Small intestine (tissue), 16 donors: ENCODE measurements at places on chromosomes 5 and 9. TPM values are rescaled to one million over a fixed set of nuclear protein-coding genes. Genes with fewer than 3 reads are reported as not detected.

BSPRY gene
- polyA plus RNA-seq, result 14.9 TPM

MSX2 gene
- not detected for polyA plus RNA-seq

HRH2 gene
- 6.5 TPM for polyA plus RNA-seq

DNA sequence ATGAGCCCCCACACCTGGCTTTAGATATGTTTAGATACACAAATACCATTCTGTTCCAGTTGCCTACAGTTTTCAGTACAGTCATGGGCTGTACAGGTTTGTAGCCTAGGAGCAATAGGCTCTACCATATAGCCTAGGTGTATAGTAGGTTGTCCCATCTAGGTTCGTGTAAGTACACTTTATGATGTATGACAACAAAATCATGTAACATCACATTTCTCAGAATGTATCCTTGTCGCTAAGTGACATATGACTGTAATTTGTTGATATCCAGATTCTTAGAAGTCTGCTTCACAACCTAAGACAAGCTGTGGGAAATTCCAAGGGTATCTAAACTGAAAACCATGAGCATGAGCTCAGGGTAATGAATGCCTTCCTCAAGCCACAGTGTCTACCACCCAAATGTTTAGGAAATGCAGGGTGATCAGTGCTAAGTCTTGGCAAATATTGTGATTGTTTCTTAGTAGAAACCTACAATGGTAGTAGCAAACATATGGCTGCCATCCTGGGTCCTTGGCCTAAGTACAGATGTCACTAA lies 8.4 kb downstream of the ECM2 start:
- DNase-seq, result no peak

- no peak for DNase-seq
Measured at GRCh38 chr5:1268056-1268455, 26.8 kb downstream of the TERT start.

DNA sequence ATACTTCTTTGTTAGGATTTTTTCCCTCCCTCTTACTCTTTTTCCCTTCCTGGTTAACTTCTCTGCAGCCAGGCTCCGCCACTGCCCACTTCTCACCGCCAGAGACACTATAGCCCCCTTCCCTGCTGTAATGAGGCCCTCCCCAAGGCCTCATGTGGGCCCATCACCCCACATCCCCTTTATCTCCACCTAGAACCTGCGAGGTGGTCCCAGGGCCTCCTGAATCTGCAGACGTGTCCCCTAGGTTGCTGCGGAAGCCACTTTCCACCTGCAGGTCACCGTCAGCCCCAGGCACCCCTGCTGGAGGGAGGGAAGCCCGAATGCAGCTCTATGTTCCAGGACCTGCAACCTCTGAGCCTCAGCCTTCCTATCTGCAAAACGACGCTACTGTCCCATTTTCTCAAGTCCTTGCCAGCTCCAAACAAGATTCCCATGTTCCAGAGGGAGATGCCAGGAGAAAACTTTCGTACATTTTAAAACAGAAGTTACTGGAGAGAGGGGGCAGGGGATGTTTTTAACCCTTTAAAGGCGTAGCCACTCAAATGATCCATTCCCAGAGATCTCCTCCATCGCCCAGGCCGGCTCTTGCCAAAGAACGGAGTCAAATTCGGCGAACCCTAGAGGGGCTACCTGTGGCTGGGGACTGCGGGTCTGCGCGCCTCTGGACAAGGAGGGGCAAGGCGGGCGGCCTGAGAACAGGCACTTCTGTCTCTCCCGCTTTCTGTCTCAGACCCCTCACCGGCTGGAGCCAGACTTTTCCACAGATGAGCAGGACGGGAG lies 929 bp downstream of the SH3PXD2B start:
- DNase-seq, result peak; percentile 75

DNA sequence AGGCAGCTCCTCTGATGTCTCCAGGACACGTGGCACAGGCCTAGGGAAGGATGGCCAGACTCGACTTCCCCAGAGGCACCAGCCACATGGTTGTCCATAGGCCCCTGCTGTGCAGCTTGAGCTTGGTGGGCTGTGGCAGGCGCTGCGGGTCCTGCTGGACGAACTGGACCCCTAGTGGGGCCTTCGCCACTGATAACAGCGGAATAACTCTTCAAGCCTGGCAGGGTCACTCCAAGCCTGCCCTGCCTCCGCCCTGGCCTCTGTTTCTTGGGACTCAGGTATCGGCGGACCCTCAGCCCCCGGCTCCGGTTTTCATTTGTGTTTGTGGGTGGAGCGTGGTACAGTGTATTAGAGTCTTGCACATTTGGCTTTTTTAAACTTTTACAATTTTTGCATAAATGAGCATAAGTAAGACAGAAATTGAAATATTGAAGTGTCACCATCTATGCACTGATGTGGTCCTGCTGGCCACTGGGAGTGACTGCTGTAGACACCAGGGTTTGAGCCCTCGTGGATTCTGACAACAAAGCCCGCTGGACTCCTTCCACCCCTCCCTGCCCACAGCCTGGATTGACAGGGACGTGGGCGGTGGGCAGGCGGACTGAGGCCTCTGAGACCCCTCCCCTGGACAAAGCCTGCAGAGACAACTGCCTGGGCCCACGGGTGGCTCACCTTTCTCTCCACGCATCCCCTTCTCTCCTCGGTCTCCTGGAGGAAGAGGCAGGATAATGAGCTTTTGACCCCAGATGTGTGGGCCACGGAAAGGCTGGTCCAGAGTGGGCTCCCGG lies 3.8 kb downstream of the FCN1 start:
- no peak for DNase-seq

GRCh38 chr5:179120951-179121666 lies 60.9 kb downstream of the ZNF354C start:
- no peak for DNase-seq

DNA sequence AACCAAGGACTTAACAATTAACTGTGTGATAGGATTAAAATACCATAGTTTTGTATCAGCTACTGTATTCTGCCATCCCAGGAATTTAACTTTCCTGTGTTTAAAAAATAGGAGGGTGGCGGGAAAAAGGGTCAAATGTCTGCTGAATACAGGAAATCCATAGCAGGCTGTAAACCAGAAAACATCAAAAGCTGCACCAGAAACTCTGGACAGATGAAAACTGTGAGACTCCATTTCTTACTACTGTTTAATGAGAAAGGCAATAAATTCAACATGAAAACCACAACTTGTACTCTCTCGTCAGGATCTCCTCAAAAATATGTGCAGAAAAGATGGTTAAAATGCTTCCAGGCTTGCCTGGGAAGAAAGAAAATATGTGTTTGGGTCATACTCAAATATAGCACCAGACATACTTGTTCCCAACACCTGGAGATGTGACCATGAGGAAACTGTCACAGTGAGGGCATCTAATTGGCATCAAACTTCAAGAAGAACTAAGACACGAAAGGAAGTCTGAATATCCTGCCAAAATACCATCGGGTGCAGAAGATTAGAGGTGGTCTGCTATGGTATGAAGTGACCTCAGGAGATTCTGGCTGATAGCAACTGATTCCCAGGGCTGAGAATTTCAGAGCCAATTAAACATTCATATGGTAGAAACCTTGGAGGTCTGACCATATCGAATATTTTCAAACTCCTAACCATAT lies 164.7 kb upstream of the TARS1 start:
- DNase-seq, result no peak

GRCh38 chr9:22005702-22006606 lies 3.2 kb downstream of the CDKN2B start:
- DNase-seq, result peak; percentile 39

- no peak for DNase-seq
Measured at GRCh38 chr5:149274939-149275338, 3.3 kb downstream of the AFAP1L1 start.

DNA sequence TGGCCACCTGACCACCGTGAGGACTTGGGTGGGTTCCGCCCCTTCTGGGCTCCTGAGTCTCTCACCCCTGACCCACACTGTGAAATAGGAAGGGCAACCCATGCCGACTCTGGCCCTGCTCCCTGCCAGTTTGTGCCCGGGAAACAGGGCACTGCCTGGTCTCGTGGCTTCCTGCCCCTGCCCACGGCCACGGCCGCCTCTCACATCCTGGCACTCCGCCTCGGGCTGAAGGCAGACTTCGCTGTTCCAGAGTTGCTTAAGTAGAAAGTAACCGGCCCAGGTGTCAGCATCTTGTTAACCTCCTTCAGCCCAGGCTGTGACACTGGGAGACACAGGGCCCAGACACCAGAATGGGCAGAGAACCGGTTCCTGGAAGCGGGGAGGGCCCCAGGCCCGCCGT lies 68.7 kb upstream of the RNU6ATAC start:
- no peak for DNase-seq

- DNase-seq, result no peak
Measured at GRCh38 chr9:100196828-100197227, 97.8 kb downstream of the INVS start.

GRCh38 chr9:111056538-111056937 lies 18.3 kb upstream of the LPAR1 start:
- no peak for DNase-seq

DNA sequence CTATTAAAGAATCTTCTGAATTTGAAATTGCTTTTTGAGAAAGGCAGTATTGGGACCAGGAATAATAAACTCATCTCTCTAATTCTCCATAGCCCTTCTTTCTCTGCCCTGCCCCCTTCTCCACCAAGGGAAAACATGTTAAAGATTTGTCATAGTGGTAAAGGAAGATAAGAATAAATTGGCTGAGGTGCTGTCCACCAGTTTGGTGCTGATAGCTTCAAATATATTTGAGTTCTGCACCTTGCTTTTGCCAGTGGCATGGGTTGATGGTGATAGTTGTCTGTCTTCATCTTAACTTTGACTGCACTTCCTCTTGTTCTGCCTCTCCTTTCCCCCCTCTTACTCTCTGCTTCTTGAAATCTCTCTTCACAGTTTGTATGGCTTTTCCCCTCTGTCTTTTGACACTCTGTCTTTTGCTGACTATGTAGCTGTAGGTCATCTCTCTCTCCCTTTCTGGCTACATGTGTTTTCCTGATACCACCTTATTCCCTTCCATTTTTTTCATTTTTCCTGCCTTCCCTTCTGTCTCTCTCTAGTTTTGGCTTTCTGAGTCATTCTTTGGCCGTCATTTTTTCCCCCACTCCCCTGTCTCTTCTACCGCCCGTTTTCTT lies 56.6 kb downstream of the NDUFS4 start:
- DNase-seq, result no peak

- DNase-seq, result peak; percentile 40
Measured at GRCh38 chr9:29873579-29873978, 2300.3 kb upstream of the C9orf72 start.

DNA sequence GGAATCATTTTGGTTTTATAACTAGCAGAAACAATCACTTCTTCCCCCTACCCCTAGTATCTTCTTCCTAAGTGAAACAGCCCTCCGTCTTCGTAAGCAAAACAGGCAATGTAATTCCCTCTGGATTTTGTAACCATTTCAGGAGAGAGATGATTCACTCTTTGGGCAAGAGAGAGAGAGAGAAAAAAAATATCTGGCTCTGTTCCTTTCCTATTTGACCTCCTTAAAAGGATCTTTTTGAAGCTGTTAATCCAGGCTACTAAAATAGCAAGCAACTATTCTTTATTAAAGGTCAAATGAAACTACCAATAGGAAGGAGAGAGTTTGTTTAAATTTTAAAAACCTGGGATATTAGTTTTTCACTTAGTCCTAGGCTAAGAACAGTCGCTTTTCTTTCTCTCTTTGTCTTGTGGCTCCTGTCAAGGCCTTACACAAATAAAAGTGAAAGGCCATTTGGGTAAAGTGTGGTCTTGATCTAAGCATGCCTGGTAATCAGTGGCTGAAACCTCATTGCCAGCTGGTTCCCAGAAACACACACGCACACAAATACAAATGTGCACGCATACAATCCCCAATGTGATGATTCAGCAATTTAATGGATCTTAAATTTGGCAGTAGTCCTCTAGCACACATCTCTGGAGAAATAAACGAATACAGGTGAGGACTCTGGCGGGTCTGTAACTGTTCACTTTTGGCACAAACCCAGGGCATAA lies 70.2 kb downstream of the PRUNE2 start:
- DNase-seq, result no peak
